SHP77 (cell line): ENCODE measurements at places on chromosomes 1 and 21.

GRCh38 chr1:150061632-150062101 lies 5.9 kb upstream of the VPS45 start:
- DNase-seq, result no peak

DNA sequence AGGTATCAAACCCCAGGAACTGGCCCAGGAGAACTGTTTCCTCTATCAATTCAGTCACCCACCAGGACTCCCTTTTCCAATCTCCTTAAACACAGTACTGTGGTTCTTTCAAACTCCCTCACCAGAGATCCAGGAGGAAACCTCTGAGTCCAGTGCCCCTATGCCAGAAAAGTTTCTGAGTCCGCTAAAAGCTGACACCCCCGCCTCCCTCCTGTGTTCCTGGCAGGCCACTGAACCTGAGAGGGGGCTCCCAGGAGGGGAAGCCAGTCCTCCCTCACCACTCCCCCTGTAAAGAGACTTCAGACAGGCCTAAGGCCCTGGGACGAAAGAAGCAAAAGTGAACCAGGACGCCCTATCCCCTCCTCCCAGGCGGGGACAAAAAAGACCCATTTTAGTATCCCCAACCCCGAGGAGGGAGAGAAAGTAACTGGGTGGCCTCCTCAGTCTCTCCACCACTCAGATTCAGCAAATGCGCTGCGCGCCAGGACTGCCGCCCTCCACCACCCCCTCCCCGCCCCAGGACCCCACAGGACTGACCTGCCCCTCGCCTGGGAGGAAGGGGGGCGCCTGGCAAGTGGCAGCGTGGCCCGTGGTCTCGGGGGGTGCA lies 624 bp downstream of the SLC41A1 start:
- peak; percentile 14 for DNase-seq

DNA sequence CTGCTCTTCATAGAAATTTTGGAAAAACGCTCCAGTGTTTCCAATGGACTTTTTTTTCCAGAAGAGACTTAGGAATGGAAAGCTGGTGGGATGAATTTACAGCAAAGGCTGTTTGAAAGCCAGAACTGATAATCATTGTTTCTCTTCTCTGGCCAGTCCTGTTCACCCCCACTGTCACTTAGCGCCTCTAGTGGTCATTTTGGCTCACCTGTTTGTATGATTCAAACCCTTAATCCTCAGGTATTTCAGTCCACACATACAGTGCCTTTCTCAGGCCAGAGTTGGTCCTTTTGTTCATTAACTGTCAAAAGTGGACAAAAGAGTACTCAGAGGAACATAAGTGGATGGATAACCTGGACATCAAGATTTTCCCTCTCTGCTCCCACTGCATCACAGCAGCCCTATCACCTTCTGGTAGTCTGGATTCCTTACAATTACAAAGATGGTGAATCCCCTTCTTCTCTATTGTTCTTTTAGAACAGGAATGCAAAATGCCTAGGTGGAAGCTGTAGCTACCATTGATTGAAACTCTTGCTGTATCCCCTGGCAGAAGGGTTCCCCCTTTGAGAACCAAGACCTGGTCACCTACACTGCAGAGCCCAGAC lies 177.6 kb upstream of the OLFM3 start:
- DNase-seq, result no peak

DNA sequence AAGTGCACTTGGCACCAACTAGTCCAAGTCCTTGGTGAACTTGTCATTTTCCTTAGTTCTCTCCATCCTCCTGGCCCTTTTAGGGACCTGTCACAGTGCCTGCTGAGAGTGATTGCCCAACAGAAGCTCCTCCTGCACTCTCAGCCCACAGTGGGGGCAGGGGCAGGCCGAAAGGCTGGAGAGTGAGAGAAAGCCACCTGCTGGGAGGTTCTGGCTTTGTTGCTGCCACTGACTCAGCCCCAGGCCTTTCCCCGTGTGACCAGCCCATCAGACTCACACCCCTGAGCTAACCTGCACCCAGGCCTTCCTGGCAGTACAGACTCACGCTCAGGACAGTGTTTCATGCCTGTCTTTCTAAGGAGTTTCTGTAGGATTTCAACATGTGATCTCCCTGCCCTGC lies 17.1 kb upstream of the PROK1 start:
- peak; percentile 43 for DNase-seq
